GM19239 (cell line): ENCODE measurements at places on chromosomes 11 and 22.

GRCh38 chr11:96012086-96012824 lies 88.3 kb upstream of the MTMR2 start:
- peak; percentile 36 for DNase-seq

GRCh38 chr22:49929211-49929979 lies 11.0 kb downstream of the CRELD2 start:
- DNase-seq = peak; percentile 88

DNA sequence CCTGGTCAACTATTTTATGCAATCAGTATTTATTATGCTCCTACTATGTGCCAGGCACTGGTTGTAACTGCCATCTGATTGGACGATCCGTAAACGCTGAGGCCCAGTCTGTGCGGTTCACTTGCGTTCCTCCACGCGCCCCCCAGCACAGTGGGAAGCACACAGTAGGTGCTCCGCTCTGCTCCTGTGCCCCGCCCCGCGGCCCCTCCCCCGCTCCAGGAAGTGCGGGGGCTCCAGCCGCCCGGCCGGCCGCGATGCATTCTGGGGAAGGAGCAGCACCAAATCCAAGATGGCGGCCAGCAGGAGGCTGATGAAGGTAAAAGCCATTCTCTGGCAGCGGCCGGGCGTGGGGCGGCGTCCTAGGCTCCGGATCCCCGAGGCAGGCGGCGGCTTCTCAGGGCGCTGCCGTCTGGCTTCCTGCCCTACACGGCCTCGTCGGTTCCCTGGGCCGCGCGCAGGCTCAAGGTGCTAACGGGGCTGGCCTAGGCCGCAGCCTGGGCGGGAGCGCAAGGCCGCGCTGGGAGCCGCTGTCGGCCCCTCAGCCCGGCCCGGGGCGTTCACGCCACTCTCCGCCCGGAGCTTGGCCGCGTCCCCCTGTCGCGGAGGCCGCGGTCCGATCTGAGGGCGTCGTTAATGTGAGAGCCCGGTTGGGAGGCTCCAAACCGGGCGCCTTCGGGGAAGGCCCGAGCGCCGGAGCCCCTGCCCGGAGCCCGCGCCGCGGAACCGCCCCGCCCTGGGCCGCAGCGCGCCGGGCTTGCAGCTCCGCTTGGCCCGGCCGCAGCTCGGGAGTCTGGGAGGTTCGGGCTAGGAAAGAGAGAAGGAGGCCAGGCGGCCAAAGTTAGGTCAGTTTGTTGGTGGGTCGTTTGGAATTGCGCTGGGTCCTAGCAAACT lies at the start of gene UBE2L3:
Gene UBE2L3, plus strand, starts transcription at position 259 of the 891 bp plus-strand sequence. Its CDS starts 31 bp downstream, at position 290.
- peak; percentile 96 for DNase-seq

- no peak for DNase-seq
Observed at GRCh38 chr22:46393873-46394272, 58.4 kb downstream of the TRMU start.

DNA sequence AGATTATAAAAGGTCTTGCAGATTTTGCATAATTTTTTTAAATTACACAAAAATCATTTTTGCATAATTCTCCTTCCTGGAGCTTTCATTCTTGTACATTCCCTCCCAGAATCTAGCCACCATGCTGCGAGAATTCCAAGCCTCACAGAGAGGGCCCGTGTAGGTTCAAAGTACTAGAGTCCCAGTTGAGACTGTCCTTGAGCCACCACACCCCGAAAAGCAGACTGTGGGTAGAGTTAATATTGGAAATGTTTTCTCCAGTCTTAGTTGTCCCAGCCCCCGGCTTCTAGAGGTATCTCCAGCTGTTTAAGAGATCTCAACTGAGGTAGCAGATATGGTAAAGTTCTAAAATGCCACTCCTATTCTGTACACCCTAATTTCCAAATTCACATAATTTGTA lies 407.3 kb upstream of the ANO3 start:
- DNase-seq = no peak

DNA sequence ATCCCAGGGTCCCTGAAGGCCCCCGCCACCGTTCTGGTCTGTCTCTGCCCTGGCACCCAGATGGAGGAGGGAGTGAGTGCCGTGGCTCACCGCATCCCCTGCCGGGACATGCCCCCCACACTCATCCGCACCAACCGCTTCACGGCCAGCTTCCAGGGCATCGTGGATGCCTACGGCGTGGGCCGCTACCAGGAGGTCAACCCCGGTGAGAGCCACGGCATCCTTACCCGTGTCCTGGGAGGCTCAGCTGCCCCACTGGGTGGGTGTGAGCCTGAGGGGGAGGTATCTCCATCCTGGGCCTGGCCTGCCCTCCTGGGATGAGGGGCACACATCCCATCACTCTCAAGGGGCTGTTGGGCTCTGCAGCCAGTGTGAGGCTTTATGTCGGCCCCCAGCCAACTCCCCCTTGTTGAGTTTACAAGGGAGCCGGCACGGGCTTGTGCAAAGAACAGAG lies 6.1 kb downstream of the TCIRG1 start:
- DNase-seq = no peak

- DNase-seq = no peak
Observed at GRCh38 chr22:37459206-37459605, 27.0 kb downstream of the MFNG start.

DNA sequence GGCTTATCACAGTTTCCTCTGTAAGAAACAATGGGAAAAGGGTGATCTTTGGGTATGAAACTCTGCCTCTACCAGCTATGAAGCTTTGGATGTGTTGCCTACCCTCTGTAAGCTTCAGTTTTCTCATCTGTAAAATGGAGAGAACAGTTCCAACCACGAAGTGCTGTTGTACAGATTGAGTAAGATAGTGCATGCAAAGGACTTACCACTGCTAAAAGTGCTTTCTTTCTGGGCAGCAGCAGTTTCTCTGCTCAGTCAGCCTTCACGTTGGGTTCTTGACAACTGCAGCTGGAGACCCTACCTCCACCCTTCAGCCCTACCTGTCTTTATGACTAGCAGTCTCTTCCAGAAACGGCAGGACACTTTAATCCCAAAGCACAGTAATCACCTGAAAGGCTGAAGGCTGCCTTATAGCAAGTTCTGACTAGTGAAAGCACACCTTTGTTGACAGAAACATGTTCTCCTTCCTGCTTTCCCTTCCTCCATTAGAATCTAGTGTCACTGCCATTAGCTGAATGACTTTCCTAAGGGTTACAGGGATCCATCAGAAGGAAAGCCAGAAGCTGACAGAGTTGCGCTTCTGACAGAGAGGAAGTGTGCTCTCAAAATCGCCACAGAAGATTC lies 91.4 kb downstream of the RPL27A start:
- DNase-seq = no peak

DNA sequence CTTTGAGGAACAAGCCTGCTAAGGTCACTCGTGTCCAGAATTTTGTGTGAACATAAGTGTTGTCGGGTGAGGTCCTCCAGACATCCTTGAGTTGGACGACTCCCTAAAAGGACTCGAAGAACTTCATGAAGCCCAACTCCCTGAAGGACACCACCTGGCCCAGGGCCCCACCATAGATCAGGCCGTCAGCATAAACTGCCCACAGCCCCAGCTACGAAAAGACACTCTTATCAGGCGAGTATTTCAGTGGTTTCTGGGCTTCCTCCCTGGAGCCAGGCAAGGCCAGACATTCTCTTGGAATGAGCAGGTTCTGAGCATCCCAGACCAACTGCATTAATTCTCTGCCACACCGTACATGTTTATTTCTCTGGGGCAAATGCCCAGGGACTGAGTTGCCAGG lies 170.1 kb downstream of the IGLL1 start:
- DNase-seq = no peak

GRCh38 chr11:90218606-90219005 lies 4.2 kb downstream of the CHORDC1 start:
- DNase-seq = no peak

- DNase-seq = no peak
Observed at GRCh38 chr11:62108017-62108750, 15.6 kb upstream of the INCENP start.

GRCh38 chr11:34984514-34984913 lies 68.1 kb downstream of the PDHX start:
- no peak for DNase-seq

DNA sequence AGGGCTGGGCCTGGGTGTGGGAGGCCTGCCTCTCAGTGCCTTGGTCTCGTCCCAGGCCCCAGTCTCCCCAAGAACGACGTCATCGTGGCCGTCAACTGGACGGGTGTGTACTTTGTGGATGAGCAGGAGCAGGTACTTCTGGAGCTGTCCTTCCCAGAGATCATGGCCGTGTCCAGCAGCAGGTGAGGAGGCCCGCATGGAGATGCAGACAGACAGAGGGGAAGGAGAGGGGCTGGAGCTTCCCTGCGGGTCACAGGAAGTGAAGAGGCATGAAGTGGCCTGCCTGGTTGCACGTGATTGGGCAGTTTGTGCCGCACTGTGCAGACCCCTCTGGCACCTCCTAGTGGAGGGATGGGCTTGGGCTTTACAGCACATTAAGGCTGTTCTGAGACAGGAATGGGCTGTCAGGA lies 70.4 kb downstream of the MYO7A start:
- DNase-seq = peak; percentile 45

GRCh38 chr22:42308892-42309468 lies 38.5 kb upstream of the TCF20 start:
- no peak for DNase-seq

DNA sequence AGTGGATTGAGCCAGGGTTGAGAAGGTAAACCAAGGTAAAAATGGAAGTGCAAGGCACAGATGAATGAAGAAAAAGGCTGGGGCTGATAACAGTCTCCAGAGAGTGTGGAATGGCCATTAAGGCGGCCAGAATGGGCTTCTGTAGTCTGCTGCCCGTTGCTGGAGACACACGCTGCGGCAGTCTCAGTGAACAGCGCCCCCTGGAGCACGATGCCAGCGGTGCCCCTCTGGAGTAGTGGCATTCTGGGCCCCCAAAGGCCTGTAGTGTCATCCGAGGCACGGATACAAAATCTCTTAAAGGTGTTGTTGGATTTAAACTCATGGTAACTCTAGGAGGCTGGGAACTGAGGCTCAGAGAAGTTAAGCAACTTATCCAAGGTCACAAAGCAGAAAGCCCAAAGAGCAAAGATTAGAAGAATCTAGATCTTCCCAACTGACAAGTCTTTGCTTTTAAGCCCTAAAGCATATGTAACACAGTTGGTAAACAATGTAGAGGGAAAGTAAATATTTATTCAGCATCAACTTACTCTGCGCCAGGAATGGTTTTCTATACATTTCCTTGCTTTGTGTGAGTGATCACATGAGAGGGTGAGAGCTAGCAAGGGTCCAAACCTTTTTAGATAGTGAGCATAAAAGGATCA lies 18.2 kb downstream of the KCNJ1 start:
- peak; percentile 46 for DNase-seq
